ENCODE measurements at places on chromosomes 2 and 18.

DNA sequence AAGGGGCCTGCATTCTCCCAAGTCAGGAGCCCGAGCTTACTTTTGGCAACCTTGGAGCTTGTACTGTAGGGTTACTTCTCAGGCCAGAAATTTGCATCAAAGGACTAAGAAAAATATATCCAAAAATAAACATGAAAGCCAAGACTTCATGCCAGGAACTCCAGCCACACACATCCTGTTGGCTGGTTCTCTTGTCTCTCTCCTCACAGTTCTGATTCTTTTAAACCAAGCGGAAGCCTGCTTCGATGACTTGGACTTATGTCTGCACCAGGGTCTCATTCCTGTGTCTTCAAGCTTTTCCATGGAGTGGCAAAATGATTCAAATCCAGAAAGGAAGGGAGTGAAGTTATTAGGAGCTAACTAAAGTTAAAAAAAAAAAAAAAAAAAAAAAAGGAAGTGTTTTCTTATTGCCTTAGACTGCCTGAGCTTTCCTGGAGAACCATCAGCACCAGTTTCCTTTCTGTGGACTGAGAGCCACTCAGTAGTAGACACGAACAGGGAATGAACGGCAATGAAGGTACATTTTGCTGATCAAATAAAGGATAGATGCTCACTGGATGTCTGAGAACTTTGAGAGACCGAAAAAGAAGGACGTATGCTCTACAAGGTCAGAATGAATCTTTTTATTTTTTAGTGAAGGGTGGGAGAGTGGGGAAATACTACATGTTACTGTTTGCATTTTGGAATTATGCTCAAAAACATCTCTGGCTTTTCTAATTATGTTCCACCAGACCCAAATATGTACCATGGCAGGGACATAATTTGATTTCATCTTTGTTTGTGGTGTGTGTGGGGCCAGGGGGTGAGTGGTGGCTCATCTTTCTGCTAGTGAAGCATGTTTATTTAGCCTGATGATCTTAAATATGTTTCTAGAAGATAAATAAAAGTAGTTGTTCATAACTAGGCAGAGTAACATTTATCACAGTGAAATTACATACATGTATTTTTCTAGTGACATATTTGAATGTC, 86.0 kb downstream of the RAPGEF4 start:
- no peak for DNase-seq

DNA sequence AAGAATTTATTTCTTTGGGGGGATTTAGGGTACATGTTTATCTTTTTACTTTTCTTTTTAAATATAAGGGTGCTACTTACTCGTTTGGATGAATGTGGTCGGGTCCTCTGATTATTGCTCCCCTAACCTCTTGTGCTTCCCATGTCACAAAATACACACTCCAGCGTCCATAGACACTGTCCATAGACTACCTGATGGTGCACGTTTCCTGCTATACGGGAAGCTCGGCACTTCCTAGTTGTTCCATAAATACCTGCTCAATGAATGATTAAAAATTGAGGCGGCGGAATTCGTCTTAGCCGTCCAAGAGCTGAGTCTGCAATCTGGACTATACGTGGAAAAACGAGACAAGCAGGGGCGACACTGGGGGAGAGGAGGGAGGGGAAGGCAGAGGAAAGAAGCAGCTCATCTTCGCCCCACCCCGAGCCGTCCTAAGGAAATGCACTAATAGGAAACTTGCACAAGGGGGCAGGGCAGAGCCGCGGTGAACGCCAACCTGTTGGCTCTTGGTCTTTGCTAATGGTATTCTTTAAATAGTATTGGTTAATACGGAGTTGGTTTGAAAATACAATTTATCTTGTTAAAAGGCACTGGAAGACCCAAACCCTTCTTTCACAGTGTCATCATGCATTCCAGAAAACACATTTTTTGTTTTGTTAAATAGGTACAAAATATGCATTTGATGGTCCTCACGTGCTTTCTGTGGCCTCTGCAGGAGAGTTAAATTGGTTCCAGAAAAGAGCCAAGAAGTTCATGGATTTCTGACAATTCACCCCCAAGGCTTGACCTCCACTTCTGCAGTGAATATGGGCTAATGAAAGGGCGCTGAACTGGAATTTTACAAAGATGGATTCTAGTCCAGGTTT, 73.0 kb upstream of the KCTD1 start:
- peak; percentile 32 for DNase-seq

- no peak for DNase-seq
These were observed 135.3 kb downstream of the PXDN start for GRCh38 chr2:1609040-1609439.

DNA sequence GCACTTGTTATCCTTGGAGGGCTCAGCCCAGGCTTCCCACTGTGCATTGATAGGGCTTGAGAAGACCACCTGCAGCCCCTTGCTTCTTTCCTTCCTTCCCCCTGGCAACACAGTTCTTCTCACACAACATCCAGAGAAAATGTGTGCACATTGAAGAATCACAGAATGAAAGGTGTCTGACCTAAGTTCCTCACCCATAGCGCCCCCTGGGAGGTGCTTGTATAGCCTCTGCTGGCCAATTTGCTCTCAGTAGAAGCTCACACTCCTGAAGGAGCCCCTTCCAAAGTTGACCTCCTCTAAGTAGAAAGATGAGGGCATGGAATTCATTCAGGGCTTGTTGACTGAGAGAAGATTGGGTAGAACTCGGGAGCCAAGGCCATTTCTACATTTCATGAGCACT, 758.4 kb upstream of the KLHL29 start:
- no peak for DNase-seq

DNA sequence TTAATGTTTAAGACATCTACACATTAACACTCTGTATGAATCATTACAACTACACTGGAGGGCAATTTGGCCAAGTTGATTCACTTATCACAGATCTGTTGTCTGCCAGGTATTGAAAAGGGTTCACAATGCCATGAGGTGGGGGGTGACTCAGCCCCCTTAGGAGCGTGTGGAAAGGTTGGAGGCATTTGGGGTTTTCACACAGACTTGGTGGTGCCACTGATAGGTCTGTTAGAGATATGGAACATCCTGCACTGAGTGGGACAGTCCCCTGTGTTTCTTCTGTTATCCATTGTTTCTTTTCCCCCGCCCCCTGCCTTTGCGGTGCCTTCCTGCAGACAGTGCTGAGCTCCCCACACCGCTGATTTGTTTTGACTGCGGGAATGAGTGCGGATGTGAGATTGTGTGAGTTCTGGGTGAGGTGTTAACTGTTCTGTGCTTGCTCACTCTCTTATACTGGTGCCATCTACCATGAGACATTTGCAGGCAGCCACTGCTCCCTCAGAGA, 9.3 kb upstream of the TSN start:
- peak; percentile 77 for DNase-seq
